ENCODE measurements at places on chromosomes 6 and 20. TPM values are rescaled to one million over a fixed set of nuclear protein-coding genes. Genes with fewer than 3 reads are reported as not detected.

The MOG gene
- 0.74 TPM for total RNA-seq

The ARFGEF3 gene
- total RNA-seq: 24.6 TPM

The EPHA7 gene
- 7.3 TPM for total RNA-seq

The ID4 gene
- total RNA-seq: 7.0 TPM

The NINL gene
- 31.2 TPM for total RNA-seq

The SGK1 gene
- total RNA-seq: 34.2 TPM

The PAK5 gene
- total RNA-seq: 1.1 TPM

The SLC26A8 gene
- 2.9 TPM for total RNA-seq

The SPO11 gene
- not detected for total RNA-seq

The LIME1 gene
- 3.6 TPM for total RNA-seq

- H3K27me3 ChIP-seq: peaks cover 100% of the 10 kb centered on the region
- H3K4me3 ChIP-seq: peak within 1 kb of the TSS; percentile 75
- DNase-seq: peak; percentile 74
- peaks cover 45% of the 10 kb centered on the region for H3K4me1 ChIP-seq
- H3K27ac ChIP-seq: no peak within 1 kb of the TSS
These were observed at the start of gene VGLL2 for GRCh38 chr6:117265410-117266256. VGLL2 (plus strand) TSS chr6:117265558; CDS start chr6:117265764, 206 bp downstream.

- no peak overlapping the region for H3K4me3 ChIP-seq
- H3K4me1 ChIP-seq: no peaks in the 10 kb centered on the region
These were observed 37.1 kb downstream of the PIGU start for GRCh38 chr20:34639755-34640222.

GRCh38 chr20:63682384-63683139 is 13.9 kb upstream of the TNFRSF6B start:
- no peak overlapping the region for H3K4me3 ChIP-seq
- no peak for DNase-seq
- no peak overlapping the region for H3K27ac ChIP-seq

DNA sequence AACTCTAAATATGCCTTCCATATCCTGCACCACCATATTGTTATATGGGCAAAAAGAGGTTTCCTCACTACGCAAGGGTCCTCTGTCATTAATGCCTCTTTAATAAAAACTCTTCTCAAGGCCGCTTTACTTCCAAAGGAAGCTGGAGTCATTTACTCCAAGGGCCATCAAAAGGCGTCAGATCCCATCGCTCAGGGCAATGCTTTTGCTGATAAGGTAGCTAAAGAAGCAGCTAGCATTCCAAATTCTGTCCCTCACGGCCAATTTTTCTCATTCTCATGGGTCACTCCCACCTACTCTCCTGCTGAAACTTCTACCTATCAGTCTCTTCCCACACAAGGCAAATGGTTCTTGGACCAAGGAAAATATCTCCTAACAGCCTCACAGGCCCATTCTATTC is 30.3 kb upstream of the ZBTB22 start:
- H3K27me3 ChIP-seq: no peaks in the 10 kb centered on the region
- no peak for DNase-seq
- H3K27ac ChIP-seq: no peak overlapping the region

GRCh38 chr6:163780994-163781393 is 366.5 kb downstream of the QKI start:
- H3K27ac ChIP-seq: no peak overlapping the region
- H3K27me3 ChIP-seq: no peaks in the 10 kb centered on the region
- peak; percentile 10 for DNase-seq
- no peaks in the 10 kb centered on the region for H3K4me1 ChIP-seq
- H3K36me3 ChIP-seq: no peaks in the 10 kb centered on the region
- no peak overlapping the region for H3K4me3 ChIP-seq

DNA sequence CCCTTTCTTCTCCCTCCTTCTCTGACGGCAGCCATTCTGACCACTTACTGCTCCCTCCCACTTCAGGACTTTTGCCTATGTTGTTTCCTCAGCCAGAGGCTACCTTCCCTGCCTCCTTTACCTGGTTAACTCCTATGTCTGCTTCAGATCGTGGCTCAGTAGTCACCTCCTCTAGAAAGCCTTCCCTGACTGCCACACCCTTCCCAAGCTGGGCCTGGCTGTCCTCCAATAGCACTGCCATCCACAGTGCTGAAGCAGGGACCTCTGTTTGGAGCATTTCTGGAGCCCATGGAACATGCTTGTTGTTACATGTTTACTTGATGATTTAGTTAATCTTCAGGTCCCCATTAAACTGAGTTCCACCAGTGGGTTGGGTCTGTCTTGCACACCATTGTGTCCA is 13.8 kb downstream of the XKR7 start:
- no peaks in the 10 kb centered on the region for H3K36me3 ChIP-seq
- peaks cover 2% of the 10 kb centered on the region for H3K4me1 ChIP-seq
- H3K27me3 ChIP-seq: no peaks in the 10 kb centered on the region
- no peak overlapping the region for H3K27ac ChIP-seq
- H3K4me3 ChIP-seq: no peak overlapping the region
- no peak for DNase-seq

GRCh38 chr6:42051268-42051653 is 937 bp downstream of the TAF8 start:
- peak overlapping the region; percentile 60 for H3K4me3 ChIP-seq
- H3K4me1 ChIP-seq: peaks cover 10% of the 10 kb centered on the region
- peaks cover 38% of the 10 kb centered on the region for H3K27me3 ChIP-seq
- H3K36me3 ChIP-seq: peaks cover 30% of the 10 kb centered on the region
- H3K27ac ChIP-seq: peak overlapping the region; percentile 75

- peaks cover 12% of the 10 kb centered on the region for H3K4me1 ChIP-seq
- no peak overlapping the region for H3K27ac ChIP-seq
- no peaks in the 10 kb centered on the region for H3K27me3 ChIP-seq
- no peaks in the 10 kb centered on the region for H3K36me3 ChIP-seq
These were observed 607.1 kb downstream of the HDGFL1 start for GRCh38 chr6:23176471-23176870.

DNA sequence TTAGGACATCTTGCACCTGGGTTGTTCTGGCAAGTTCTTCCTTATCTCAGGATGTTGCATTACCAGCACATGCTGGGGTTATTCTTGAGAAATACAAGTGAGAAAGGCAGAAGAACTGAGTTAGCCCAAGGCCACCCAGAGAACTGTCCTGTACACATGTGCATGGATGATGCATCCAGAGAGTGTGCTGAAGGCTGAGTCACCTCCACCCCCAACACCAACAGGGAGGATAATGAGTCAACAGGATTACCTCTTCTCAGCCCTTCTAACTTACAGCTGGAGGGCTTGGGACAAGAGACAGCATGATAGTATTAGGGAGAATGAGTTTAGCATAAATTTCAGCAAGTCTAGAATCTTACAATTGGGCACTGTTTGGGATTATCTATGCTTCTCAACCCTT is 8.5 kb downstream of the SCGN start:
- H3K4me3 ChIP-seq: no peak overlapping the region
- DNase-seq: no peak
- no peak overlapping the region for H3K27ac ChIP-seq
- H3K27me3 ChIP-seq: no peaks in the 10 kb centered on the region
- H3K4me1 ChIP-seq: no peaks in the 10 kb centered on the region

- DNase-seq: no peak
- H3K4me3 ChIP-seq: no peak overlapping the region
- no peak overlapping the region for H3K27ac ChIP-seq
These were observed 189.9 kb upstream of the EYA4 start for GRCh38 chr6:133051240-133051639.

DNA sequence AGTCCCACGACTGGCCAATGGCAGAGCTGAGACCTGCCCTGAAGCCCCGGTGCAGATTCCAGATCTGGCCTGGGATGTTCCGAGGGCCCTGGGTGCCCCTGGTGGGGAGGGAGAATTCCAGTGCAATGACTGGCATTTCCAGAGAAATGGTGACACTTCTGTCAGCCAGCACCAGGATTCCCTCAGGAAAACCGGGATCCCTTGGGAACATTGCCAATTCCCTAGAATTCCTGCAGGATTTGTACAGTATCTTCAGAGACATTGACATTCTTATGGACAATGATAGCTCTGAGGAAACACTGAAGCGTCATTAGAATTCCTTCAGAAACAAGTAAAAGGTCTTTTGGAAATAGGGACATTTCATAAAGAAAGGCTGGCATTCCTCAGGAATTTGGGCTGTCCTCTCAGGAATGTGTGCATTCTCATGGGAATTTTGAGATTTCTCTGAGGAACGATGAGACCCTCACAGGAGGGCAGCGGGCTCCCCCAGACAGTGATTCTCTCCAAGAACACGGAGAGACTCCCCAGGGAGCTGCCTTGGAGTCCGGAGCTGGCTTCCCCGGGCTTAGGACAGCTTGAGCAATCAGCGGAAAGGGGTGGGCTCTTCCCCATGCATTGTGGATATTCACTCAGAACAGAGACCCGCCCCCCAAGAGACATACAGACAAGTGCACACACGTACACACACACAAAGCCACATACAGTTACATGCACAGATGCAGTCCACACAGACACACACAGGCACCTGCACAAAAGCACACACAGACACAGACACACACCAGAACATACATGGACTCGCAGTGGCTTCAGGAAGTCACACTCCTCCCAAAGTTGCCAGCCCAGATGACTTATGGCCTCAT is 35.2 kb upstream of the BPIFA2 start:
- no peaks in the 10 kb centered on the region for H3K27me3 ChIP-seq
- no peaks in the 10 kb centered on the region for H3K36me3 ChIP-seq
- peaks cover 6% of the 10 kb centered on the region for H3K4me1 ChIP-seq

- no peak overlapping the region for H3K27ac ChIP-seq
- peaks cover 18% of the 10 kb centered on the region for H3K4me1 ChIP-seq
- peaks cover 23% of the 10 kb centered on the region for H3K27me3 ChIP-seq
- no peak for DNase-seq
These were observed 13.0 kb downstream of the GNAS-AS1 start for GRCh38 chr20:58837717-58838116.

DNA sequence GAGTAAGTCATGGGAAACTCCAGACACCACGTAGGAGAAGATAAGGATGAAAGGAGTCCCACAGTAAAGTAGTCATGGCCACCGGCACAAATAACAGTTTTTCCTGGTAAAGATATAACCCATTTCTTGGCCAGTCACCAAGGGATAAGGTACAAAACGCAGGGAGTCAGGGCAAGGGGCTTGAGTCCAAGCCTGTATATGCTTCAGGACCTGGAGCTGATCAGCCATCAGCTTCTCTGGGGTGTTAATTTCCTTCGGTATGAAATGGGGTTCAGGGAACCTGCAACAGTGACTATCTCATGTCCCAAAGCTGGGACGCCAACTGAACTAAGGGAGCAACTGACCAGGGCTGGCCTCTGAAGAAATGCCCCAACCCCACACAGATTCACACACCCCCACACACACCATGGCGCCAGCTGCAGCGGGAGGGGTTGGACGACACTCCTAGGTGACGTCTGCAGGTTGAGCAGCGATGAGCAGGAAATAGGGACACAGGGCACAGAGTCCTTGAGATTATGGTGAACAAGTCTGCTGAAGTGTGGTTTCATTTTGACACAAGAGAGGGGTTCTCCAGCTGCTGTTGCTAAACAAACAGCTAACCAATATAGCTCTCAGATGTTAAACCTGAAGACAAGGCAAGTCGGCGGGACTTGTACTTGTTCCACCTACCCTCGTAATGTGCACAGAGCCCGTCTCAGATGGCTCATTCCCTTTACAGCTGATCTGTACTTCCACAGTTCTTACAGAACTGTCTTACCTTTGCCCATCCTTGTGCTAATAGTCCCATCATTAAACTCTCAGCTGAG is 7.4 kb upstream of the ADTRP start:
- peaks cover 8% of the 10 kb centered on the region for H3K4me1 ChIP-seq
- no peaks in the 10 kb centered on the region for H3K27me3 ChIP-seq
- H3K27ac ChIP-seq: no peak overlapping the region
- DNase-seq: no peak
- H3K4me3 ChIP-seq: no peak overlapping the region

DNA sequence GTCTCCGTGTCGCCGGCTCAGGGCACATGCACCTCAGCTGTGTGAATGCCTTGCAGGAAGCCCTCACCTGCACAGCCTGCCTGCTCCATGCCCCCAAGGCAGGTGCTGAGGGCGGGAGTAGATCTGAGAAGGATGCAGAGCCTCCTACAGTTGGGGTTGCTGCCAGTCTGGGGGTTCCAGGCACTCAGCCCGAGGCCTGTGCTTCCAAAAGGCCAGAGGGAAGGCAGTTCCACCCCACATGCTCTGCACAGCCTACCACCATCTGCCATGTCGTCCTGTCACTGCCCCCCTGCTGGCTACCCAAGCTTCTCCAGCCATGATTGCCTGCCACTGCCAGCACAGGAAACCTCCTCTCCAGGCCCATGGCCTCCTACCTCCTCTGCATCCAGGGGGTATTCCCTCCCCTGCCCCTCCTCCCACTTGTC is 19.3 kb downstream of the ACSS1 start:
- H3K4me1 ChIP-seq: no peaks in the 10 kb centered on the region
- H3K27me3 ChIP-seq: no peaks in the 10 kb centered on the region
- H3K4me3 ChIP-seq: no peak overlapping the region
- no peak overlapping the region for H3K27ac ChIP-seq

- no peak for DNase-seq
- H3K27me3 ChIP-seq: no peaks in the 10 kb centered on the region
- H3K4me1 ChIP-seq: peaks cover 15% of the 10 kb centered on the region
These were observed 32.5 kb downstream of the VSTM2L start for GRCh38 chr20:37935435-37935834.

DNA sequence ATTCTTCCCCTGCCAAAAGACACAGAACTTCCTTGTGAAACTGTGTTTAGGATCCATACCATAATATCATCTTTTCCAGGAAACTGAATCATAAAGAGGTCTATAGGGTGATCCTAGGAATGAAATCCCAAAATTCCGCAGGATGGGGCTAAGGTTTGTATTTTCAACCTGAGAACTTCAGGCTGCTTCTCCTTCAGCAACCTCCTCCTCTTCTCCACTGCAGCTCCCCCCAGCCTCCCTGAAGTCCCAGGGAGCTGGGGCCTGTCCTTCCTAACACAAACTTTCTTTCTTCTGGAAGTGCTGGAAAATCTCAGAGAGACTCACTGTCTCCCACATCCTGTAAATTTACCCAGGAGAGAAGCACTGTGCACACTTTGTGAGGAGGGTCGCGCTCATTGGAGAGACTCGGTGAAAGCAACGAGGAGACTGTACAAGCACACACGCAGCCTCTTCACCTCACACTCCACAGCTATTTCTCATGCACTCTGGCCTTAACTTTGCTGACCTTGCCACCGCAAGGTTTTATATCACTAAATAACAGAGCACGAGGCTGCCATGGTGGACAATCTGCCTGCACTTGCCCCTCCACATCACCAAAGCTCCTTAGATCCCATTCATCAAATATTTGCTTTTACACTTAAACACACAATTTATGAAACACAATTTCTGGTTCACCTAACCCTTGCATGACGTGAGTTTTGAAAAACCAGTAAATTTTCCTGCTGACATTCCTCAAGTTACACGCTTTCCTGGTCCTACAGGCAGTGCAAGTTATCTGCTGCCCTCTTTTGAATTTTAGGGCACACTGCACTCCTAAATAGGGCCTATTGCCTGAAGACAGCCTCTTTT is 14.3 kb downstream of the ID4 start:
- no peaks in the 10 kb centered on the region for H3K27me3 ChIP-seq
- DNase-seq: peak; percentile 87
- H3K27ac ChIP-seq: peak overlapping the region; percentile 64
- no peaks in the 10 kb centered on the region for H3K36me3 ChIP-seq
- no peak overlapping the region for H3K4me3 ChIP-seq
- 0 out of 2 replicates have a peak, but pooled peaks cover 8% of the 10 kb centered on the region for H3K4me1 ChIP-seq

Data from GM23338 (cell line).